ENCODE measurements at places on chromosomes 2 and 18.

GRCh38 chr2:41420219-41420618 is 627.6 kb upstream of the PKDCC start:
- DNase-seq, result no peak

DNA sequence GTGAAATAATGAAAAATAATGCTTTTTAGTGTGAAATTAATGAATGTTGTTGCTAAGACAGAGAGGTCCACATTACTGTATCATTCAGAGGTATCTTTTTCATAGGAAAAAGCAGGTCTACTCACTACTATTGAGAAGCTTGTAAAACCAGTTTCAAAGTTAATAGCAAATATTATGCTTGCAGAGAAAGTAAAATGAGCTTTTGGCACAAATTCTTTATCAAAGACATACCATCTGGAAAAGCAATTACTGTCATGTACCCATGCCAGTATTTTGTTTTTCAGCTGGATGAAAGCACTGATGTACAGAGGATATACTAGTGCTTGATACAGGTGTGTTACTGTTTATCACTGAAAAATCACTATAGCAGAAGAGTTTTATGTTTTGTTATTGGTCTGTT is 77.5 kb downstream of the NCOA1 start:
- DNase-seq, result no peak

- DNase-seq, result no peak
Observed at GRCh38 chr2:143877056-143877455, 642.9 kb downstream of the ZEB2 start.

DNA sequence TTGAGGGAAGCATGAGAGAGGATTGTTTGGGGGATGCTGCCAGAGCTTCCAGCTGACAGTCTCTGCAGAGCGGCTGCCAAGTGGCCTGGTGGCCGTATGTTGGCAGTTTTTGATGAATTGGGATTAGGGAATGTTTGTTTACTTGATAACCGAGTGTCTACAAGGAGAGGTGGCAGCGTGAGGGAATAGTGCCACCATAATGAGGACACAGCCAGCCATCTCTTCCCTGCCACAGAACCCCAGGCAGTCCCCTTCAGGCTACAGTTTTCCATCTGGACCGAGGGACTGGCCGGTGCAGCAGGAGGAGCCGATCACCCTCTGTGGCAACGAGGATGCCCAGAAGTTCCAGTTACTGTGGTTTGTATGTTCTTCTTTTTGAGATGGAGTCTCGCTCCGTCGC is 55.2 kb downstream of the TRAPPC12 start:
- no peak for DNase-seq

GRCh38 chr2:160735696-160736095 is 242.1 kb upstream of the RBMS1 start:
- no peak for DNase-seq

All from ACHN (cell line).